ENCODE measurements at places on chromosomes 3 and 15.

GRCh38 chr3:105676621-105677300 lies 192.1 kb downstream of the CBLB start:
- no peak for DNase-seq

GRCh38 chr15:52144656-52145178 lies 32.1 kb upstream of the BCL2L10 start:
- no peak for DNase-seq

GRCh38 chr15:71011503-71012155 lies 103.6 kb upstream of the THSD4 start:
- DNase-seq = peak; percentile 6

- no peak for DNase-seq
Observed at GRCh38 chr3:123388811-123389627, 59.9 kb downstream of the ADCY5 start.

GRCh38 chr15:57460208-57460816 lies 84.0 kb downstream of the CGNL1 start:
- no peak for DNase-seq

- DNase-seq = peak; percentile 12
Observed at GRCh38 chr3:174409086-174409743, 449.9 kb upstream of the NAALADL2 start.

DNA sequence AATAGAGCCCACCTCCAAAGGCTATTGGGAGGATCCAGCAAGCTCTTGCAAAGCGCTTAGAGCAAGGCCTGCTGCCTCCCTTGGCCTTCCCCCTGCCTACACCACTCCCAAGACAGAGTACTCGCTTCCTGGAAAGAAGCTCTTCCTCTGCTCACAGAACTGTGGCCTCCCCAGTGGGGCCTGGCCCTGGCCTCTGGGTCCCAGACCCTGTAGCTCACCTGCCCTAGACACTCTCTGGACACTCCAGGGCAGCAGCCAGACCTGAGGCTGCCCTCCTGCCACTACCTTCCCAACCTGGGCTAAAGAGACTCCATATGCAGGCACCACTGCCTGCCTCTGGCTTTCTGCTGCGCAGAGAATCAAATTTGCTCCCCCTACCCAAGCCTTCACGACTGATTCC lies 49.9 kb downstream of the GRIP2 start:
- DNase-seq = no peak

GRCh38 chr3:157305392-157305791 lies 131.3 kb upstream of the PTX3 start:
- DNase-seq = no peak

- no peak for DNase-seq
Observed at GRCh38 chr3:196629228-196629627, 10.3 kb upstream of the NRROS start.

- no peak for DNase-seq
Observed at GRCh38 chr3:153284282-153284938, 122.4 kb downstream of the RAP2B start.

DNA sequence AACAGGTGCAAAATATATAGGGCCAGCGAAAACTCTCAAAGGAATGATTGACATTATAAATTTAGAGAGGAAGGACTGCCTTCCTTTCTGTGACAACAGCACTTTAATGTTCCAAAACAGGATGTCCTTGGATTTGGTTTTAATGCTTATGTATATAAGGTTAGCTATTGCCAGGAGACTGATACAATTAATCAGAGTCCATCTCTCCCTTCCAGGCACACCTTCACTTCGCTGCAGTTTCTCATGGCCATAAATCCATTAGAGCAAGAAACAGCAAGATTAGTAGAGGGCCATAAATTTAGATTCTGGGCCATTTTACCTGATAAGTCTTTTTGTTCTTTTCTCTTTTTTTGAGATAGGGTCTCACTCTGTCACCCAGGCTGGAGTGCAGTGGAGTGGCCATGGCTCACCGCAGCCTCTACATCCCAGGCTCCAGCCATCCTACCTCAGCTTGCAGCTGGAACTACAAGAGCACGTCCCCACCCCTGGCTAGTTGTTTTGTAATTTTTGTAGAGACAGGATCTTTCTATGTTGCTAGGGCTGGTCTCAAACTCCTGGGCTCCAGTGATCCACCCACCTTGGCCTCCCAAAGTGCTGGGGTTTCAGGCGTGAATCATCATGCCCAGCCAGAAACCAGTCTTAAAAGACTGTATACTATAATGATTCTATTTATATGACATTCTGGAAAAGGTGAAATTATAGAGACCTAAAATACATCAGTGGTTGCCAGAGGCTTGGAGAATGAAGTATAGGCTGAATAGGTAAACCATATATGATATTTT lies 15.7 kb upstream of the TFRC start:
- no peak for DNase-seq

DNA sequence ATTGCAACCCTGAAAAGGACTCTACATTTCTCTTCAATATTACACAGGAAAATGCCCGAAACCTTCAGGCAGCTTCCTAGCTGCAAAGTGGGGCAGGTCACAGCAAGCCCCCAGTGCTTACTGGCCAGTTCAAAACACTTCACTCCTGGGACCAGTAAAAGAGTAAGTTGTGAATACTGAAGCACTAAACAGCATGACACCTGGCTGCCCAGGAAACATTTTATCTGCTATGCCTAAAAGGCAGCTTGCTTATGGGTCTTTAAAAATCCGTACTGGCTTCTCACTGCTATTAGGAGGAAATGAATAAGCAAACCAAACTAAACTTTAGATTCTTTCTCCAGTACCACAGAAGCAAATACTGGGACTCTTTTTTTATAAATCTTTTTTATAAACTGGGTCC lies 457.9 kb upstream of the ALCAM start:
- DNase-seq = no peak

GRCh38 chr3:12822725-12823373 lies 18.5 kb downstream of the RPL32 start:
- DNase-seq = no peak

DNA sequence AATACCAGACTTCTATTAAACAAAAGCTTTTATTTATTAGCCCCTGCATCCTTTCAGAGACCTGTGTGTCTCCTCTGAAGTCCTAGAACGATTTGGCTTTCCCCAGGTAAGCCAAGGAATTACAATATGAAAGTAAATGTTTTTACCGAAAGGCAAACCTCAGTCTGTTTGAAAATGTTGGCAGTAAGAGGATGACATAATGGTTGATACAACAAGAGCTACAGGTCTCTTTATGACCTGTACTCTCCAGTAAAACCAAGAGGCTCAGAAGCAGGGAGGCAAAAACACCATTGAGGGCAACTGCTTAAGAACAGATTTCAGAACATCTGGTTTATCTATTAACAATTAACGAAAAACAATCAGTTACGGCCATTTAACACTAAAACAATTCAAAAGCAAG lies 107.8 kb downstream of the ADAM10 start:
- DNase-seq = no peak

- no peak for DNase-seq
Observed at GRCh38 chr15:94230431-94230882, 904 bp upstream of the MCTP2 start.

- DNase-seq = no peak
Observed at GRCh38 chr3:137610723-137611122, 153.4 kb upstream of the SOX14 start.

- no peak for DNase-seq
Observed at GRCh38 chr3:33848624-33849347, 50.4 kb downstream of the PDCD6IP start.

- no peak for DNase-seq
Observed at GRCh38 chr15:61480295-61480694, 251.2 kb upstream of the RORA start.

- no peak for DNase-seq
Observed at GRCh38 chr3:146948186-146948585, 343.0 kb upstream of the PLSCR5 start.

DNA sequence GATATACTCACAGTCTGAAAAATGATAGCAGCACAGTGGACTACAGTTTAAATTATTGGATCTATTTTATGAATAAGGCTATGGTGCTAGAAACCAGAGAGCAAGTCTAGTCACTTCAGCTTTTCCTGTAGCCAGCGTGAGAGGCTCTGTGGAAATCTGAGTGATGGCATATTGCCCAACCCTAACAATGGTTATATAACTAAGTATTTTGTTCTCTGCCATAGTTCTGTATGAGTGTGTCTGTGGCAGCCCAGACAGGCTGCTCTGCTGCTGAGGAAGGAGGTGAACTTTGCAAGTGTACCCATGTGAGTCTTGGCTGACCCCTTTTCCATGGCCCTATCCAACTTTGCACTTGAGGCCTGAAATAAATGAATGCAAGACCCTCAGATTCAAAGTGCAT lies 105.7 kb downstream of the LRTM1 start:
- no peak for DNase-seq

GRCh38 chr3:36647423-36647853 lies 116.9 kb downstream of the DCLK3 start:
- DNase-seq = no peak

DNA sequence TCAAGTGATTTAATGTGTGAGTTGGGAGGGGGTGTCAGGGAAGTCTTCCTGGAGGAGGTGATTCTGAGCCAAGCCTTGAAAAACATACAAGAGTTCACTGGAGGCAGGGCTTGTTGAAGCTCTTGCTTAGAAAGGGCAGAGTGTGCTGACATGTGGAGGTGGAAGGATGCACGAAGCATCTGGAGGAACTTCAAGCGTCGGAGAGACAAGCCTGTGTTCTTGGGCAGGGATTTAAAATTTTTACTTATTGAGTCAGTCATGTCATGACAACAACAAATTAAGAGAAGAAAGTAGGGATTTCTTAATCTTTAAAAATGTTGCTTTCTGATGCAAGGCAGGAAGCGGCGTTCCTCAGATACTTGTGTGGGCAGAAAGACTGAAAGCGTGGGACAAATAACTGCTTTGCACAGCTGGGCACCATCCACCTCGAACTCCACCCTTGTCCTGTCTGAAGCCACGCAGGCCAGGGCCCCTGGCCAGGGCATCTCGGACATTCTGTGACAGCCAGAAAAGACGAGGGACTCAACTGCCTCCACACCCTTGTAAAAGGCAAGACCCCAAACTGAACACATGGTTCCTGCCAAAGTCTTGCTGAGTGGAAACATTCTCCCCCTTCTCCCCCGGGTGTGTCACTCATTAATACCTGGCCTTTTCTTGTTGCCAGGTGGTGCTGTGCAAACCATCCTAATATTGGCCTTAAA lies 6.9 kb upstream of the IL16 start:
- no peak for DNase-seq

DNA sequence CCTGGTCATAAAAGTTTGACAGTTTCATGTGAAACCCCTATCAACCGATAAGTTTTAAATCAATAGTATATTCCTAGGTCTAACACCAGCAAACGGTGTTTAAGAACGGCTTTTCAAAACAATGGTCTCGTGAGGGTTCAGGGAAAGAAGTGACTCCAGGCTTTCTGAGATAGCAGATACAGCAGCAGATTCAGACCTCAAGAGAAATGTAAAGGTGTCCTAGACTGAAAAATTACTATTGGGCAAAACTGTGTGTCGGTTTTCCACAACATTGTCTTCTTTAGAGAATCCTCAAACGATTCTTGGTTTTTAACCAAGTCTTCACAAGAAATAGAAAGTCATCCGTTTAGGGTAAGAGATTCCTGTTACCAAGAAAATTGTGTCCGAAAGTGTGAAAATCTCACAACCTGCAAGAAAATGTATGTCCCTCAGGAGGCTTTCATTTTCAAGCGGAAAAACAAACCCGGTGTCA lies 1.2 kb downstream of the SETD2 start:
- DNase-seq = no peak

- no peak for DNase-seq
Observed at GRCh38 chr15:50425219-50425618, 1.0 kb downstream of the USP8 start.

DNA sequence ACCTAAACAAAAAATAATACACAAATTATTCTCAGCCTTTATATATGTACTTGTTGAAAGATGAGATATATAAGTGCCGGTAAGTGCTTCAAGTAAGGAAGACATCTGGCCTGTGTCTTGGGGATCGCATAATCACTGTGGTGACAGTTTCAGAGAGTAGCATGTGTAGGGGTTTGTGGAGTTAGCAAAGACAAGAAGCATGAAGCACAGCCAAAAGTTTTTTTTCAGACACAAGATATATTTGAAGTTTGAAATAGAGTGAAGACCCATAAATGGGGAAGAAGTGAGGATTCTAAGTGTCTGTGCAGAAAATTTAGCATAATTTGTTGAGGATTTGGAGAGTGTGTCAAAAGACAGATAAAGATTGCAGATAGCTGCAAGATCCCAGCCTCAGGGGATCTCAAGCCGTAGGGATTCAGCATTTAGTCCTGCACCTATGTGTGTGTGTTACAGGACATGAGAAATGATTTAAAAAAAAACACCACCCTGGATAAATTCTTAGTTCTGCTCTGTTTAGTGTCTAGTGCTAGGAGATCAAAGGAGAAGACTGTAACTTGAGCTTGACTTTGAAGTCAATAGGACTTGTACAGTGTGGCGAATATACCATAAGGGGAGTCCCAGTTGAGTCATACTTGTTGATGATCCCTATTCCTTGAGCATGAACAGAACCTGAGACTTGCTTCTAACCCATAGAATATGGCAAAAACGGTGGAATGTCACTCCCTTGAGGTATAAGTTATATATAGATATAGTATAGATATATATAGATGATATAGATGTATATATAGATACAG lies 123.9 kb upstream of the GRM7 start:
- DNase-seq = no peak

GRCh38 chr3:11410564-11410963 lies 138.4 kb downstream of the ATG7 start:
- no peak for DNase-seq

Measured in SK-N-SH (cell line).